ENCODE measurements at places on chromosomes 5 and 9.

DNA sequence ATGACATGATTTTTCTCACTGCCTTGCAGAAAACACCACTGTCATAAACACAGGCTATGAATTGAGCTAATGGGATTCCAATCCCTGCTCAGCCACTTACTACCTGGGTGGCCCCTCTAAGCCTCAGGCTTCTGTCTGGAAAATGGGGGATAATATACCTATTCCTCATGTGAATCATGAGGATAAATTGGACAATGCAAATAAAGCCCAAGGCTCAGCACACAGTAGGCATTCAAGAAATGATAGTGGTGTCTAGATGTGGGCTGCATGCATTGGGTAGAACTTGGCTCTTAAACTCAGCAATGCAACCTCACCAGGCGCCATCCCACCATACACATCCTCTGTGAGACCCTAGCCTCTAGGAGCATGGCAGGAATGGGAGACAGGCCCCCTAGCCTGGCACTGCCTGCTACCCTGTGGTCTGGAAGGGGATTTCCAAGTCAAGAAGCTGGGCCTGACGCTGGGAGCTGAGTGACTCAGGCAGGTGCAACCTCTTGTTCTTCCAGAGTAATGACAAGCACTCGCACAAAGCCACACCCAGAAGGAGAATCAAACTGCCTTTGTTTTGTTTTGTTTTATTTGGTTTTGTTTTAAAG is 2.3 kb upstream of the TNIP1 start:
- DNase-seq = no peak

GRCh38 chr5:161382685-161383084 is 163.8 kb downstream of the GABRB2 start:
- DNase-seq = no peak

GRCh38 chr5:68222310-68222709 is 6.8 kb downstream of the PIK3R1 start:
- no peak for DNase-seq

DNA sequence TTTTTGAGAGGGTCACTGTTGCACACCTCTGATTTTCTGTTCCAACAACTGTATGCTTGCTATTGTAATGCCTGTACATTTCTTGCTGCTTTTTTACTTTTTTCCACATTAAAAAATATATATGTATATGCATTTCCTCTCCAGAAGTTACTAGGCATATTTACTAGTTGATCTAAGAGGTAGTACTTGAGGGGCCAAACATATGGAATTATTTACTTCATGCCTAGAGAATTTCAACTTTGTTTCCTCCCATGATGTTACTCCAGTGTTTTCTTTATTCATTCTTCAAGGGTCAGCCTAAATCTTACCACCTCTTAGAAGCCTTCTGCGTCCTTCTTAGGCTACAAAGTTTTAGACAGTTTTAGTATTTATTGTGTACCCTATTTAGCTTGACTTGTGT is 122.7 kb downstream of the NMUR2 start:
- DNase-seq = no peak

GRCh38 chr9:129250786-129251185 is 72.7 kb upstream of the IER5L start:
- no peak for DNase-seq

- no peak for DNase-seq
These were observed 447.1 kb upstream of the CDH10 start for GRCh38 chr5:25091921-25092320.

DNA sequence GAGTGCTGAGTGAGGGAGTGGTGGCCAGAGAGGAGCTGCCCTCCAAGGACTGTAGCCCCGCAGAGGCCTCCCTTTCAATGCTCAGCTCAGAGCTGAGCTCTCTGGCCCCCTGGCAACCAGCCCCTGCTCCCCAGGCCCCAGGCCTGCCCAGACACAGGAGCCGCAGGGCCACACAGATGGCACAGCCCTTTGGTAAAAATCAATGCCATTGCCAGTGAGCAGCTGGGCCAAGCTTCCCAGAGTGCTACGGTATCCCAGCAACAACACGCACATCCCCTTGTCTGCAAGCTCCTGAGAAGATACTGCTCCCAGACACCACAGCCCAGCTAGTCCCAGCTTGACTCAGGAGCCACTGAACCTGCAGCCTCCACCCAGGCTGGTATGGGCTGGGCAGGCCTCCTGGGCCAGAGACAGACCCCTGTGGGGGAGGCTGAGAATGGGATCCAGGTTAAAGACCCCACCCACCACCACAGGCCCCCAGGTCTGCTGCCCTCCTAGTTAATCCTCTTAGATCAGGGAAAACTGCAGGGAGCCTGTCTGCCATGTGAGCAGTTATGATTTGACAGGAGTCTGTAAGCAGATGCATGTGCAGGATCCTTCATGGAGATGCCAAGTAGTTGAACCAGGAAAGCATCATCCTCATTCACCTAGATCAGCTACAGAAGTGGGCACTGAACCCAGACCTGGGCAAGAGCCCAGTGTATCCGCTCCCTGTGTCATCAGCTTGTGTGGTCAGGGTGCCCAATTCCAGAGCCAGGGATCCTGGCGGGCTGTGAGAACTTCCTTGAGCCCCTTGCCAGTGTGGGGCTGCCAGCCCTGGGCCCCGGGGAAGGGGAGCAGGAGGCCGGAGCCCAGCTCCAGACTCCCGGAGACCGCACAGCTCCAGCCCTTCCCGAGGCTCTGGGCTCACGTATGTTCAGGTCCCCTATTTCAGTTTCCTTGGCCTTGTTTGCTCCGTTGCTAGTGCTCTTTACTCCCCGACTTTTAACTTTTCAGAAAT is 26.7 kb upstream of the ADAMTS2 start:
- no peak for DNase-seq

All from A673 (cell line).